ENCODE measurements at places on chromosomes 3 and 15.

- DNase-seq, result peak; percentile 18
Observed at GRCh38 chr3:67018105-67018788, 20.1 kb downstream of the KBTBD8 start.

GRCh38 chr15:36252146-36252711 lies 327.2 kb upstream of the CDIN1 start:
- DNase-seq, result no peak

DNA sequence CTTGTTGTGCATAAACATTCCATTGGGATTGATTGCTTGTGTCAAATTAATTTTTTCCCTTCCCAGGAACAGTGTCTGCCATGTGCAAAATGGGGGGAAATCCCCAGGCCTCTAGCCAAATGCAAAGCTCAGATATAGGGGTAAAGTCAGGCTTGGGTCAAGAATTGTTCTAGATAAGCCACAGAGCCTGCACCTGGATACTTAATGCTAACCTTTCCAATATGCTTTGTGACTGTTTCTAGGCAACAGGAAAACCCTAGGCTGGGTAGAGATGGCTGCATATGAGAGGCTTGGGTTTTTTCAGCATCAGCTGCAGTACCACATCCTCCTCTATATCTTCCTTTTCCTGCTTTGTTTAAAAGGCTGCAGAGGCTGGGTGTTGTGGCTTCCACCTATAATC lies 61.9 kb upstream of the ROPN1 start:
- DNase-seq, result no peak

DNA sequence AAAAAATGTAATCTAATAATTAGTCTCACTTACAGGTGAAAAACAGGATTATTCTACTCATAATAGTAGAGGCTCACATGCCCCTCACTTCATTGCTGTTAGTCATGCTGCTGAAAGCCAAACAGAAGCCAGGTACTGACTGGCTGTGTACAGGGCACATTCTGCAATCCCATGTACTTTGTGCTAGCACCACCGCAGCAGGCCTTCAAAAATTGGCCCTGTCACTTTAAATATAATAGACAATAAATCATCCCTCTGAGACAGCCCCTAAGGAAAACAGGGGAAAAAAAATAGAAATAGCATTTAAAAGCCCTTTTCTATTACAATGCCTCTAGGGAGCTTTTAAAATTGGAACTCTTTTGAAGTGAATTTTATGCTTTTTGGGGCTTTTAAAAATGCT lies 723.8 kb downstream of the TUSC7 start:
- no peak for DNase-seq

DNA sequence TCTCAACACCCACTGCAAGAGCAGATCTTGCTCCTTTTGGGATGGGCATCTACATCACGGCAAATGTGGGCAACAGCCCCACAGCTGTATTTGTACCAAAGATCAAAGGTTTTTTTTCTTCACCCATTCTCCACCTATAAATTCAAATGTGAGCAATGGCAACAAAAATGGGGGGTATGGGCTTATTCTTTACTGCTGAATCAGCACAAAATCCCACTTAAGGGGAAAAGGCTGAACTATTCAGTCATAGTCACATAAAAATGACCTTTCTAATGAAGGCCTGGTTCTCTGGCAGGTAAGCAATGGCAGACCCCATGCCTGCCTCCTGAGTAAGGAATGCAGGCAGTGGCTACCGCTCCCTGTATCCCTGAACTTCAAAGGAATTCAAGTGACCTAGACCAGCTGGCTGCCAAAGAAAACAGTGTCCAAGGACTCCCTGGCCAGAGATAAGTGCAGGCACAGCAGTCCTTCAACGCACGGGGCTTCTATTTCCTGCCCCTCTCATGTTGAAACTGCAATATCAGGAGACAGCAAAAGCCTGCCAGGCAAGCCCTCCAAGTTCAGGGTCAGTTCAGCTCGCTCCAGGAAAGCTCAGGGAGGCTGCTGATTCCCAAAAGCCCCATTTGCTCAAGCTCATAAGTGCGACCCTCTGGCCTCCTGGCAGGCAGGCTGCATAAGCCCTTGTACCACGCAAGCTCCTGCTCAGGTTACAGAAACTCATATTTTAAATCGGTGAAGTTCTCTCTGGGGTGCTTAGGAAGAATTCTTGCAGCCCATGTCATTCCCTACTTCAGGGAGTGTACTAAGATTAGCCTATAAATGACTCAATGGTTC lies 134.1 kb downstream of the PDZRN3 start:
- DNase-seq, result no peak

GRCh38 chr3:143283432-143284128 lies 164.0 kb downstream of the CHST2 start:
- peak; percentile 18 for DNase-seq

DNA sequence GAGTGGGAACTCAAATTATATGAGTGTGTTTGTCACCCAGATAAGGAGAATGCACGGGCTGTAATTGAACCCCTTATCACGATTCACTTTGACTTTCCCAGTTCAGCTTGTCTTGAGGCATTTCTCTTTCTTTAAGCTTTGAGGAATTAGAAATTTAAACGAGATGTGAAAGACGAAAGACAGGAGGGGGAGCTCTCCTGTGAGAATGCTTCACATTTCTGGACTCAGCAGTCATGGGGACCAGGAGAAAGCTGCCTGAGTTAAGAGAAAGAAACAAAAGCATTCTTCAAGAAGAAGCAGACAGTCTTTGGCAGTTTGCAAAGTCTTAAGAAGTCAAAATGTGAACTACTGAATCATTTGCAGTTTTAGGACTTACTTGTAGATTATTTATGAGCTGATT lies 205.6 kb downstream of the NECTIN3 start:
- DNase-seq, result no peak

DNA sequence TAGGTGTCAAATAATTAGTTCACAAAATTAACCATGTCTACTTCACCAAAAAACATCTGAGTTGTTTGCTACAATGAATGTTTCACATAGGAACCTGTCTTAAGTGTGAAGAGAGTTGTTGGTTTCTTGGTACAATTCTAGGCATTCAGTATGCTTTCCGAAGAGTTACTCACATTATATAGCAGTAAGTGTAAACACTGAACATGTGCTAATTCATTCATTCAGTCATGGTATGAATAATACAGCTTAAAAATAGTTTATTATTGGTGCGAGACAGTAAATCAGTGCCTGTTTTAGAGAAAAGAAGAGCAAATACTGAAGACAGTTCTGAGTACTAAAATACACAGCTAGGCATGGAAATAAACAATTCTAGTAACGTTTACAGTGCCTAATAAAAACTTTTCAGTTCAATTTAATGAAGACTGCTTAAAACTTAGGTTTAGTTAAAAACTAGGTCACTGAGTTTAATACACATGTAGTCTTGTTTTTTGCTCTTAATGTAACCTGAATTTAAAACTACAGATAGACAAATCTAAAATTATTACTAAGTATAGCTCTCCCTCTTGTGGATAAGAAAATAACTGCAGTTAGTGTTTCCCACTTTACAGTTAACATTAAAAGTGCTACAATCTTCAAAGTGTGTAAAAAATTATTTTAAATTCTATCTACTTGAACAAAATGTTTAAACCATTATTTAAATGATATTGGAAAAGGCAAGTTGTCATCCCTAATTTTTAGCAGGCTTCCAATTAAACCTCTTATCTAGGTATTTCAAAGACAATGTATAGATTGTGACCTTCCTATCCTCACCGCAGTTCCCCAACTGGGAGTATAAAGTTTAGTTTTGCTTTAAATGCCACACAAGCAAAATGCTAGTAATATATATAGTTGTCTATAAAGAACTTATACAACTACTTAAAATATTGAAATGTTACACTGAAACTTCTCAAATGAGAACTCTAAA lies 20.1 kb upstream of the ZCWPW2 start:
- DNase-seq, result no peak

DNA sequence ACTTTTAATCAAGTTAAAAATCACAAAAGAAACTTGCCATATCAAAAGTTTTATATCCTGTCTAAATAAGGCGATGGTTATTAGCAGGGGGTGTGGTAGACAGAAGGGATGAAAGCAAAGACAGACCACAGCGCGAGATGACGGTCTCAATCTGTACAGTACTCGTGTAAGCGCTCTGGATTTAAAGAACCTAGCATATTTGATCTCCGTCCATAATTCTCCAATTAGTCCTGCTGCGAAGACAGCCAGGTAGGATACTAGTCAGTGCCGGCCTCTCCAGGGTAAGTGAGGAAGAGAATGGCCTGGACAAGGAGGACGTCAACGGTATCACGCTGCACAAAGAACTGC lies 701 bp downstream of the SGO1 start:
- peak; percentile 26 for DNase-seq

DNA sequence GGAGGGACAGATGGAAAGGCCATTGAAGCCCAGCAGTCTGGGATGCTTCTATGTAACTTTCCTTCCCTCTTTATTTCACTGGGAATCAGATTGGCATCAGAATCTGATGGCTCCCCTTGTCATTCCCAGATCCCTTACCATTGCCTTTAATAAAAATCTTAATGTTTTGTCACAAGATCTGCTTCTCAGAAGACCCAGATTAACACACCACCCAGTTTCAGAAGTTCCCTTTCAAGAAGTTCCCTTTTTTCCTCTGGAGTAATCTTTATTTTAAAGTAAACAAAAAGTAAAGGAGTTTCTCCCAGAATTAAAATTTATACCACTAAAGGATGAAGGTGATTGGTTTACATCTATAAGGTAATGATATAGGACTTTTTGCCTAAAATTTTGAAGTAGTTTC lies 76.4 kb downstream of the UBR1 start:
- no peak for DNase-seq

DNA sequence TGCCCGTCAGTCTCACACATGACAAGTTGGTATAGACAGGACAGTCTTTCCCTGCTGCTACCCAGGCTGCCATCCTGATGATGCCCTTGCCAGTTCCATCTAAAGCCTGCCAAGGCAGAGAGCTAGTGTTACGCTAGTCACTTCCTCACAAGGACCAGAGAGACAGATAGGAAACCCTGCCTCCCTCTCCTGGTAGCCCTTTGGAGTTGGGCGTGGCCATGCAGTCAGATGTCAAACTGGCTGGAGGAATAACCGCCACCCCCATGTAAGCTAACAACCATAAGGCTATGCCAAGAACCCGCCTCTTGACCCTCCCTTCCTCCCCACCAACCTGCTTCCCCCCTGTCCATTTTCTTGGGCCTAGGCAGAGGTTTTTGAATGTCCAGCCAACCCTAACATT lies 2.8 kb downstream of the TMEM115 start:
- no peak for DNase-seq

DNA sequence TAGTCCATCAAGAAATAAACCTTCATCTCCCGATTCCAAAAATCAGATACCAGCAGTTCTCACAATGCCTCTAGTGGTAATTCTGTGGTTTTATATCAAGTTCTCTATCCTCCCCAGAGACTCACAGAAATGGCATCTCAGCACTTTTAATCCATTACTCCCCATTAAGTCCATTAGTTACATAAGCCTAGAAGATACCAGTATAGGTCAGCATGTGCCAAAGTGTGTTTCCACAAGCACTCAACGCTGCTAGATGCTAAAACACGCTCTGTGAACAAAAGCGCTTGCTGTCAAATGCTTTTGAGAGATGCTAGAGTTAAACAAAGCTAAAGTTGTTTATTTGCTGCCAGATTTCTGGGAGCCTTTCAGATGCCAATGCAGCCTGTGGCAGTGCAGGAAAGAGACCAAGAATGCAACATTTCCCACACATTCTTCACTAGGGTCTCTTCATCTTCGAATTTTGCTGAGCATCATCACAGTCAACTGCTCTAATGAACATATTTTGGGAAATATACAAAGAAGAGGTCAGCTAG lies 918.8 kb upstream of the CFAP20DC start:
- DNase-seq, result no peak

DNA sequence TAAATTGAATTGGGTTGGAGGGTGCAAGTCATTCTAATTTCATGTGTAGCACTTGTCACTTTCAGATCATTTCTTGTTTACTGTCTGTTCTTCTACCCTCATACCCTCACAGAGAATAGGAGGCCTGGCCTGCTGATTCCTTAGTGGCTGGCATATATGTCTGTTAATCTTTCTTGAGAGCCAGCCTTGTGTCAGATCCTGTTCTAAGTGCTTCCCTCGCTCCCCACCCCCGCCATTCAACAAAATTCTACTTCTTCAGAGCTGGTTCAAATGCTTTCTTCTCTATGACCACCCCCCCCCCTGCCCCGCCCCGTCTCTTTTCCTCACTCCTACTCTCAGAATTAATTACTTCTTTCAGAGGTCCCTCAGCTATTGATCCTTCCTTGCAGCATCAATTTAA lies 1.5 kb upstream of the U2SURP start:
- DNase-seq, result no peak

- no peak for DNase-seq
Observed at GRCh38 chr3:83770664-83771402, 1188.0 kb upstream of the CADM2 start.

DNA sequence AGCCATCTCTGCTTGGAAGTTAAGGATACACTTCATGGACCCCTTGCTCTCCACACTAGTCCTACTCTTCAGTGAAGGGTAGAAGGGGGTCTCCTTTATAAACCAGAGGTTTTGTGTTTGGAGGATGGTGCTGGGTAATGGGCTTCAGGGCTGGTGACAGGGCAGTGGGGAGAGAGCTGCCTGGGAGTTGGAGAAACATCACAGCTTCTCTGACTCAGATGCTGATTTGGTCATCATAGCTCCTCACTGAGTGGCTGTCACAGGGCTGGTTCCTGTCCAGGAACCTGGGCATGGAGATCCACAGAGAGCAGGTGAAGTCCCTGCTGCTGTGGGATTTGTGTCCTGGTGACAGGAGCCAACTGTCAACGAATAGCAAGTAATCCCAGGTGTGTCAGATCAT lies 333.9 kb upstream of the ATP10A start:
- no peak for DNase-seq

DNA sequence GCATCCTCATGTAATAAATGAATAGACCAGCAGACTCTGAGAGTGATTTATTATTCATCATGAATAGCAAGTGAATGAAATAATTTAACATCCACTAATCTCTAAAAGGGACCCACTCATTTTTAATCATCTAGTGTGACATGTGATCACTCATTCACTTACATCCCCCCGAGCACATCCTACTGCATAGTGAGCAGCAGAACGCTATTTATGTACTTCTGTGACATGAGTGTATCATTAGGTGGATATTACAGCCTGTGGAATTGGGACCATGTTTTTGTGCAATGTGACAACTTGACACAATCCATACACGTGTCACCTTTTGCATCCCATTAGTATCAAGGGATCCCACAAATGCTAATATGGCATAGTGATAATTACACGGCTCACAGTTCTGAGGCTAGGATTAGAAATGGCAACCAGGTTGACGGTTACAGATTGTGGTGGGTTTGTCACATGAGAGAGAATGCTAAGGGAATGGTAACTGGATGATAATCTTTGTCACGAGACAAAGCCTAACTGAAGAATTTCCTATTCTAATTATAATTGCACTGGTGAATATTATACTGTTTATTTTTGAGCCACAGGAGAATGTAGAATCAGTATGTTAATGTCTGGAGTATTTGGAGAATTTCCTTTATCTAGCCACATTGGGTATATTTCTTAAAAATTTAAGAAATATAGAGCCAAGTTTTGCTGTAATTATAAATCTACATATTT lies 595.2 kb upstream of the TBL1XR1 start:
- DNase-seq, result no peak

DNA sequence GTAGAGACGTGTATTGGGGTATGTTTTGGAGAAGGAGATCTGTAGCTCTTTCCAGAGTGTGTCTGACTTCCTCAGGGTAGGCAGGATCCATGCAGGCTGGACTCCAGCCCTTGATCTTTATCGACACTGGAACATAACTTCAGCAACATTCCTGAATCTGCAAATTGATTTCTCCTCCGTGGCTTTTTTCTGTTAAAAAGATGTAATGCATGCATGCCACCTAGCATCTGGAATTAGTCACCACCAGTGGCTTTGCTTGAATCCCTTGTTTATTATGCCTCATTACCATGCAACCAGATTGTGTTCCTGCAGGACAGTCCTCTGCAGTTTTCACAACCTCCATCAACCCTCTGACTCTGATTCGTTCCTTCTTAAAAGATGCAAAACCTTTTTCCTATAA lies 86.1 kb downstream of the CCNL1 start:
- DNase-seq, result no peak
